Stimulated activated CD8-positive, alpha-beta memory T cell treated with anti-CD3 and anti-CD28 coated beads, Interleukin-12 subunit alpha, Interleukin-12 subunit beta, amount 100 ng/mL, for 4 hours (primary cell): ENCODE measurements at places on chromosomes 6 and 20.

- no peak for DNase-seq
Measured at GRCh38 chr20:56516631-56517030, 7.9 kb upstream of the FAM209A start.

GRCh38 chr6:166726201-166726600 lies 99.2 kb upstream of the RPS6KA2 start:
- DNase-seq, result no peak

DNA sequence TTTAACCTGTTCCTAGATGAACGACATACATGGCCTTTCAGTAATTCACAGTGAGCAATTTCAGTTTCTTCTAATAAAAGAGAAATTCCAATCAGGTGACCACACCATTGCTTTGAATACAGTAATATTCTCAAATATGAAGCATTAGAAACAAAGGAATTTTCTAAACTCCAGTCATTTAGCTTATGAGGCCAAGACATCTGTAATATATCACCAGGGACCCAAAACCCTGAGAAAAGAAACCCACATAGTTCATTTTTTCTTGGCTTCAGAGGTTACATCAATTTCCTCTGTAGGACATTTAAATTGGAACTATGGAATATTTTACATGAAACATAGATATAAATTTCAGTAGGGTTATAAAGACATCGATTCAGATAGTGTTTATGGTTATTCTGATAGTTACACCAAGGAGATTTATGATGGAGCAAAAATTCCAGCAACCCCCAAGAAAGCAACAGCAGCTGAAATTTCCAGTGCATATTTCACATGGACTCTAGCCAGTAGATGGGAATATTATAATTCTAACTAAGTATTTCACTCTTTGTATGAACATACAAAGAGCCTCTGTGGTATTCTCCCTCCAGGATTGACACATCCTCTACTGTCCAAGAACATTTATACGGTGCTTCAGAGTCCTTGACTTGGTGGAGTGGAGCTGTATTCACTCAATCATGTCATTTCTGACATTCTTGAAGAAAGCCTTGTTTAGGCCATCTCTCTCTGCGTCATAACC lies 82.9 kb downstream of the ADGRG6 start:
- no peak for DNase-seq

GRCh38 chr20:13659288-13659687 lies 20.6 kb upstream of the TASP1 start:
- no peak for DNase-seq

DNA sequence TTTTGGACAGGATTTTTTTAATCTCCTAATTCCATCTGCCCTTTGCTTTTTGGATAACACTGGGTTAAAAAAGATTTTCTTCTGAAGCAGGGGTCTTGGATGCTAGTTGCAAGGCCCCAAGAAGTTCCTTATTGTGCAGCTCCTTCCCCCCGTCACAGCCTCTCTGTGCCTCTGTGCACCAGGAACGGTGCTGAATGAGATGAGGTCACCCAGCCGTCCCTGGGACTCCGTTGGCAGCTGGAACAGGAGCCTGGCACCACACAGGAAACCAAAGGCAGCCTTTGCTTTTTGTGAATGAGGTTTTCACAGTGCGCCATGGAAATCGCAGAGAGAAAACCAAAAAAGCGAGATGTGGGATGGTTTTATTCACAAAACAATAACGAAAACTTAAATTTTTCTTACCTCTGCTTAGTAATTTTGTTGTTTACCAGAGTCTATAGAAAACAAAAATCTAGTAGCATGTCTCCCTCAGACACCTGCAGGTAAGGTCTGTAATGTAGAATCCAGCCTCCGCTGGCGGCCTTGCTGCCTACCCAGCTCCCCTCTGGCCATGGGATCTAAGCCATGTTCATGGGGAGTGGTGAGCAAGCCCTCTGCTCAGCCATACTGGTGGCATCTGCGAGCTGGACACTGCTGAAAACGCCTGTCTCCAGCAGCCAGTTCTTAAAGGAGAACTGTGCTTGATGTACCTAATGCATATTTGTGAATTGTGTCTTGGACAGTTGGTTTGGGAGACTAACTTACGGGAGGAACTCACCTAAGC lies 40.4 kb upstream of the SYNJ2 start:
- no peak for DNase-seq

DNA sequence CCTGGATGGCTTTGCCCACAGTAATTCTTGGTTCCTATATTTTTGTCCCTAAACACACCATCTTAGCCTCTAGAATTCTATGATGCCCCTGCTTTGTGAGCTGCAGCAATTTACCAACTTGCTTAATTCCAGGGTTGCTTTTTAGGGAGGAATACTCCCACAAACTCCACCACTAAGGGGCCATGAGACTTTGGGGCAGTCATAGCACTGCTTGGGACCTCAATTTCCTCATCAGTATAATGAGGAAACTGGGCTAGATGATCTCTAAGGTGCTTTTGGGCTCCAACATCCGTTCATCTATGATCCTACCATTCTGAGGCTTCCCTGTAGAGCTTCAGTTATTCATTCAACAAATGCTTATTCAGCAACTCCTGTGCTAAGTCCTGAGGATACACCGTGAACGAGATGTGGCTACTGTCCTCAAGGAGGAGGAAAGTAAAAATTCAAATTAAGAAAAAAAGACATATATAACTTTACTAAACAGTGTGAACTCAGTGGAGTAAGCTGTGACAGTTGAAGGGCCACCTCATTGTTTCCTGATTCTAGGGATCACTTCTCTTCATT lies 75.3 kb downstream of the PRDM1 start:
- DNase-seq, result no peak

GRCh38 chr6:124719913-124720312 lies 242.3 kb upstream of the RNF217 start:
- no peak for DNase-seq

GRCh38 chr20:60102665-60103210 lies 144.5 kb downstream of the CDH26 start:
- no peak for DNase-seq

DNA sequence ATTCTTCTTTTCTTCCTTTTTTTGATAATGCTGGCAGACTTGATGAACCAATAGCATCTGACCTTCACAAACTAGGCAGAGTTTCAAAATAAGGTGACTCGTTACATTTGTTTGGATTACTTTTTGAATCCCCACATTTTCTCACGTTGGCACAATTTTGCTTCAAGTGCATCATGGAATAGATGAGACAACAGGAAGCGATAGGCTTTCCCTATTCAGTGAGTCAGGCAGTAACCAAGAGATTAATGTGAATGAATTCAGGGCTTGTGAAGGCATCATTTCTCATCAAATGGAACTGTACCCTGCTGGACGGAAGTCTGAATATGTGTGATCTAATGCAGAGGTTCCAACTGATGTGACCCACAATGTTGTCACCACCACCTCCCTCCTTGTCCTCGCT lies 10.7 kb downstream of the RFPL4B start:
- no peak for DNase-seq

- peak; percentile 6 for DNase-seq
Measured at GRCh38 chr20:38434301-38434741, 807 bp downstream of the SNHG17 start.

DNA sequence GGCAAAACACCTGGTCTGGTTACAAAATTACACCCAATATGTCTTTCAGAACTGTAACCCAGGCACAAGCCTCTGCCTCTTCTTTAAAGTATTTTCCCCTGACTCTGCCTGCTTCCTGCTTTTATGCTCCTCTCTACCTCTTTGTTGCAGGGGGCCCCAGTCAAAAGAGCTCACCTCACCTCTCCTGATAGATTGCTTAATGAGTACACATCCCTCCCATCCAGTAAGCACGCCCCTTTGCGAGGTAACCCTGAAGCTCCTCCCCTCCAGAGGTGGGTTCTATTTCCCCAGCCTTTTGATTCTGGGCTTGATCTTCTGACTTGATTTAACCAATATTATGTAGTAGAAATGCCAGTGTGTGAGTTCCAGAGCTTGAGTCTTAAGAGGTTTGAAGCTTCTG lies 56.6 kb upstream of the EYA2 start:
- DNase-seq, result no peak

GRCh38 chr20:54013471-54013870 lies 56.9 kb downstream of the BCAS1 start:
- no peak for DNase-seq

DNA sequence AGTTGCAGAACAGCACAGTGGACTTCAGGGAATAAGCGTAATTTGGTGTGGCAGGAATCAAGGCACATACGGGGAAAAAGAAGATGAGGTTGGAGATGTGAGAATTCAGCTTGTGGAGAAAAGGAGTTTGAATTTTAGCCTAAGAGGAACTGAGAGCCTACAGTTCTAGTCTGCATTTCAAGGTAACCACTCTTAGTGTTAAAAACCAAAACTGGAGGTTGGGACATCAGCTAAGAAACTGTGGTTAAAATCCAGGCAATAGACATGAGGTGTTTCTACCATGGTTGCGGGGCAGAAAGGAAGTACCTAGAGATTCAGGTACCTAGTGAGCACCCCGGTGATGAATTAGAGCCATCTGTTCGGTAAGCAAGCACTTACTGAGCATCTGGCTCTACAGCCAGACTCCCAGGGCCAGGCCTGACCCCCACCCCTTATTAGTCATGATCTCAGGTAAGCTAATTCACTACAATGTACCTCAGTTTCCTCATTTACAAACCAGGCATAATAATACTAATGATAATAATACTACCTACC lies 44.4 kb downstream of the FAXC start:
- DNase-seq, result no peak

- DNase-seq, result no peak
Measured at GRCh38 chr6:43996618-43997344, 130.5 kb downstream of the MRPL14 start.

- DNase-seq, result no peak
Measured at GRCh38 chr6:20447581-20448132, 46.0 kb downstream of the E2F3 start.

DNA sequence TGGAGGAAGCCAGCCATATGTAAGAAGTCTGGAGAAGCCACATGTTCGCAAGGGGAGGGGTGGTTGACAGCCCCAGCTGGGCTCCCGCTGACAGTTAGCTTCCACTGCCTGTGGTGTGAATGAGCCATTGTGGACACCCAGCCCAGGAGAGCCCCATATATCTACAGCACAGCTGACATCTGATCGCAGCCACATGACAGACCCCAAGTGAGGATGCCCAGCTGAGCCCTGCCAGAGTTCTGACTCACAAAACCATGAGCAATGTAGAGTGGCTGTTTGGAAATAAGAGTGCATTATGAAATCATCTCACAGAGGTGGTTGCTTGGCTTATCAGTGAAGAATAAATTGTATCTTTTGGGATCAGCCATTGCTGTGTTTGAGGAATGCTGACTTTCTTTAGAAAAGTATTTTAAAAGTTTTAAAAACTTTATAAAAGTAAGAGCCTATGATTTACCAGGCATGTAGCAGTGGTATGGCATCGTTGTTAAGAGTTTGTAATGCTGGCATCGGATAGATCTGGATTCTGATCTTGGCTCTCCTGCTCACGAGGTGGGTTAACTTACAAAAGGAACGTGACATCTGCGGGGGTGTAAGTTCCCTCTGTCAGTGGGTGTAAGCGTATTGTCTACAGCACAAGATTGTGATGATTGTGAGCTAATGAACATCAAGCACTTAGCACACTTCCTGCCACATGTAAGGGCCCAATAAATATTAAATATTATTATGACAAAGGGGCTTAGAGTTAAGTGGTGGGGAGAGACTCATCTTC lies 24.1 kb downstream of the CFAP61 start:
- no peak for DNase-seq

DNA sequence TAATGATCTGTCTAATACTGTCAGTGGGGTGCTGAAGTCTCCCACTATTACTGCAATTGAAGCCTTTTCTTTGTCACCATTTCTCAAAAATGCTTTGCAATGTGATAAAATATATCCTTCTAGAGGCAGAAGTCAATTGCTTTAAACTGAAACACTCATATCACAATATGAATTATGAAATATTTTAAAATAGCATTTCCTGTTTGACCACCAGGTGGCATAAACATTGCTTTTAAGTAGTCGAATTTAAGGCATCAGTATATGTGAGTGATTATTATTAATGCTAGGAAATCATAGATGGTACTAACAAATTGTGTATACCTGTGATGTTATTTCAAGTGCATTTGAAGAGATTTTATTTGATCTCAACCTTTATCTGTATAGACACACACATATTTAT lies 87.5 kb downstream of the MEI4 start:
- no peak for DNase-seq

- no peak for DNase-seq
Measured at GRCh38 chr20:41902346-41902745, 284.2 kb upstream of the CHD6 start.

- DNase-seq, result no peak
Measured at GRCh38 chr6:49556429-49556837, 6.0 kb downstream of the C6orf141 start.

DNA sequence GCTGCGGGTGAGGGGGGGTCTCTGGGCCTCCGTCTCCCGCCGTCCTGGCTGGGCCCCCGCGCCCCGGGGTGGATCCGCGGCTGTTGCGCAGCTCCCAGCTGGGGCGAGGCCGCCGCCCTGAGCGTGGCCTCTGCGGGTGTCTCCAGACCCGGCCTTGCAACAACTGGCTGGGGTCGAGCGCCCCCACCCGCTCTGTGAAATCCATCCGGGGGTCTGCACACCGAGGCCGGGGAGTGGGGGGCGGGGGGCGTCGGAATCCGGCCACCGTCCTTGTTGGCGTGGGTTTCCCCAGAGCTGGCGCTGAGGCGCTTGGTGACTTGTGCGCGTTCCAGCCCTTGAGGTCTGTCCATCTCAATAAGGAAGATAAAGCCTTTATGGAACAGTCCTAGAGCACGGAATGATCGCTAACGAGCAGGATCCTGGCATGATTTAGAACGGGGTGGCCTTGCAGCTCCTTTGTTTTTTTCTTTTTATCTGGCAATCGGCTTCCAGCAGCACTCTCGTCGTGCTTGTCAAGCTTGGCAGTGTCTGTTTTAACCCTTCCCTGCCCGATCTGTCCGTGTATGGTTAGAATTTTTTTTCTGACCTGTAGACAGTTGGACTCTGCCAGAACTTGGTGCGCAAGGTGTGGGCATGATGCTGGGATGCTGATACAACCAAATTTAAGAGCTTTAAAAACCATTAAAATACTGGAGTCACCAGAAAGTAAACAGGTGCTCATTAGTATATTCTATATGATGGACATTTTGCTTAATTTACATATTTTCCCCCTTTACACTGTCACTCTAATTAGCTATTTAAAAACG lies 675 bp downstream of the DSTN start:
- DNase-seq, result no peak

DNA sequence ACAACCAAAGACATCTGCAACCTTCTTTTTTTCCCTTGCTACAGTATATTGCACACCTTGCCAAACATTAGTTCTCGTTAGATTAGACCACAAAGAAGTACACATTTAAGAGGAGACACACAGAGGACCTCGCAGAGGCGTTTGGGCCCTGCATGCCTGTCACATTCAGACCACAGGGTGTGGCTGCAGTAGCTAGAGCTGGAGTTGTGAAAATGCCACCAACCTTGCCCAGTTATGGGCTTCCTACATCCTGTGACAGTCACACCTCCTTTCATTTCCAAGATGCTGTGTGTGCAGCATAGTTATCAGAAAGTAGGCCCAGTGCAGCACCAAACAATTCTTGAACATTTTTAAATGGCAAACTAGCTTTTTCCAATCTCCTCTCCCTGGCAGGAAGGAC lies 2.4 kb downstream of the SYNE1 start:
- peak; percentile 24 for DNase-seq

GRCh38 chr20:50491926-50492634 lies 18.1 kb upstream of the PTPN1 start:
- DNase-seq, result no peak
